NCI-H1105 treated with DMSO at 0.1 percent for 48 hours (cell line): ENCODE measurements at places on chromosomes 7 and 10.

GRCh38 chr7:467856-468545 is 51.6 kb downstream of the PDGFA start:
- no peak for DNase-seq

- no peak for DNase-seq
Observed at GRCh38 chr10:77511498-77512218, 126.0 kb downstream of the KCNMA1 start.

- no peak for DNase-seq
Observed at GRCh38 chr10:124092250-124092859, 1.0 kb downstream of the CHST15 start.

DNA sequence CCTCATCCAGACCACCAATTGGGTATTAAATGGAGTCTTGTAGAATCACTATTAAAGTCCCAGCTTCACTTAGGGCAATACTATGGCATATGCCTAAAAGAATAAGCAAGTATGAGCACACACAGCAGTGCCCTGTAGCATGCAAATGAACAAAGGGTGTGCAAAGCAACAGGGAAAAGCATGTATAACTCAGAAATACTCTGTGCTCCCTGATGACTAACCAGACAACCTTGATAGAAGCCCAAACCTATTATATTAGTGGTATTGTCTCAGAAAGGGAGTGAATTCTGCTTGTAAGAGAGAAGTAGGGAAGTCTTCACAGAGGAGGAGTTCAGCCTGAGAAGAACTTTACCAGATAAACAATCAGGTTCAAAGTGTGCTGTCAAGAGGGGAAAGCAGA is 131.2 kb downstream of the DGKI start:
- DNase-seq = no peak

- DNase-seq = no peak
Observed at GRCh38 chr7:97772045-97772901, 40.4 kb downstream of the TAC1 start.

DNA sequence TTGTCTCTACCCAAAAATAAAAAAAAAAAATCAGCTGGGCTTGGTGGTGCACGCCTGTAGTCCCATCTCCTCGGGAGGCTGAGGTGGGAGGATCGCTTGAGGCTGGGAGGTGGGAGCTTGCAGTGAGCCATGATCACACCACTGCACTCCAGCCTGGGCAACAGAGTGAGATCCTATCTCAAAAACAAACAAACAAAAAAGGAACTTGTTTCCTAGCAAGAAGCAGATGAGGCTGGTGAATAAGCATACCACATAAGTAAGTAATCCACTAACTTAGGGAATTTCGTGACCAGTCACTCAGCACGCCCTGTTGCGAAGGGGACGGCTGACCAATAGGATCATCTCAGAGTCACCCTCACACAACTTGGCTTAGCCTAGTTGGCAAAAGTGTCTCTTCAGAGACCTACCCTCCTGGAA is 64.6 kb downstream of the CUX1 start:
- DNase-seq = no peak

GRCh38 chr10:119651514-119652360 is 557 bp downstream of the BAG3 start:
- no peak for DNase-seq

DNA sequence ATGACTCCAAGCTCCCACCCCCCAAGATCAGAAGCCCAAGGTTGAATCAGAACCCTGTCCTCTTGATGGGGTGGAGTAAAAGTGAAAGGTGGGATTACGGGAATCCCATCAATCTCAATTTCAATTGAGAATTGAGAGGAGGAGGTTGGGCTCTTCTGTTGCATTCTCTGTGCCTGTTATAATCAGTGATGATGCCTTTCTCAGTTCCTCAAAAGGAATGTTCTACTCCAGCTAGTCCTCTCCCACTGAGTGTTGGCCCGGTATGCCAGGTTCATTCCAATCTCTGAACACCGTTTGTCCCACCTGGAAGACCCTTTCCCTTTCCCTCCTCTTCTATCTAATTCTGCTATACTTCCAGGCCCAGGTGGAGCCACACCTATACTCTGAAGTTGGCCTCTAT is 17.2 kb upstream of the XPNPEP1 start:
- no peak for DNase-seq

GRCh38 chr7:31111109-31111451 is 59.0 kb downstream of the ADCYAP1R1 start:
- no peak for DNase-seq
